Renal cortex interstitium (tissue), 15 donors: ENCODE measurements at places on chromosomes 7 and 10. TPM values are rescaled to one million over a fixed set of nuclear protein-coding genes. Genes with fewer than 3 reads are reported as not detected.

The LIPF gene
- 0.29 TPM for polyA plus RNA-seq

The OPALIN gene
- not detected for polyA plus RNA-seq

The POU6F2 gene
- 0.11 TPM for polyA plus RNA-seq

The CUBN gene
- 200 TPM for polyA plus RNA-seq

The NODAL gene
- 0.33 TPM for polyA plus RNA-seq
